ENCODE measurements at places on chromosomes 4 and X.

DNA sequence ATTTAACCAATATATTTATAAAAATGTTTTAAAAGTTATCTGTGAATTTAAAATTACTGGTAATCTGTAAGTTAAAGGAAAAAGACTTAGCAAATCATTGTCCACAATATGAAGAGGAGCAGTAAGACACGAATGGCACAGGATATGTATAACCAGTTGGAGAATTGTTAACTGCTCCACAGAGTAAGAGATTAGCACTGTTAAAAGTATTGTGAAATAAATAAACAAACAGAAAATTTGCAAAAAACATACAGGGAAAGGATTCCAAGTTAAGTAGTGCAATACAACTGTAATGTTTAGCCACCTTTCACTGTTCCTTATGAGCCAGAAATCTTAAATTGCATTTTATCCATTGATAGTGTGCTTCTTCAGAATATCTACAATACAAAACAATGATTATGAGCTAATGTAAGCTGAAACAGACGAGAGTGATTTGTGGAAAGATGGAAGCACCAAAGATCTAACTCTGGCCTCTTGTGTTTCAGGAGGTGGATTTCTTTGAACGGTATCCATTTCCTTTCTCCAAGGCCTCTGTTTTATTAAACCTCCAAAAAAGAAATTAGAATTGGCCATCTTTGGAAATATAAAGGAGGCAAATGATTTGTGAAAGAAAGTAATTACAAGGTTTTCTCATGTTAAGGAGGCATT is 188.4 kb downstream of the UNC5C start:
- DNase-seq = no peak

DNA sequence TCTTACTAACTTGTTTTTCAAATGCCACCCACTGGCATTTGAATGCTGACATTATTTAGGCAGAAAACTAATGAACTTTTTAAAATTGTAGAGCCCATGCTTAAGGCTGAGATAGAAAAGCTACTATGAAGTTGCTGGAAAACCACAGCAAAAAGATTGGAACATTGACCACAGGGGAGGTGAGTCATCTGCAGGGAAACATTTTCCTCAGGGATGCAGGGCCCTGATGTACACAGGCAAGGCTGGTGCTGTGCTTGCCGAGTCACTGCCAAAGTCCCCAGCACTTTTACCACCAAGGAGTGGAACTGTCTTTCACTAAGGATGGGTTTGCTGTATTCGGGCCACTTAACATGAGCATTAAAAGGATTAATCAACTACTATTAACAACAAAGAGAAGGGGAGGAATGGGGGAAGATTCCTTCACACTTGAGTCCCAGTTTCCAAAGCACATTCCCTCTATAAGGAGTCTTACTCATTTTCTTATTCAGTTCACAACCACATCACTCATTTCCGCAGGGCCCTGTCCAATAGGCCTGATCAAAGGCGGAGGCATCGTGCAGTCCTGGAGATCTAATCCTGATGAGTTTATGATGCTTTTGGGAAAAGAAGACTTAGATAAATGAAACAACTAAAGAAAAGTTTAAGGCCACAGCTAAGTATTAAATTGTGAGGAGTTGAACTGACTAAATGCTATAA is 202.9 kb upstream of the NPY2R start:
- no peak for DNase-seq

DNA sequence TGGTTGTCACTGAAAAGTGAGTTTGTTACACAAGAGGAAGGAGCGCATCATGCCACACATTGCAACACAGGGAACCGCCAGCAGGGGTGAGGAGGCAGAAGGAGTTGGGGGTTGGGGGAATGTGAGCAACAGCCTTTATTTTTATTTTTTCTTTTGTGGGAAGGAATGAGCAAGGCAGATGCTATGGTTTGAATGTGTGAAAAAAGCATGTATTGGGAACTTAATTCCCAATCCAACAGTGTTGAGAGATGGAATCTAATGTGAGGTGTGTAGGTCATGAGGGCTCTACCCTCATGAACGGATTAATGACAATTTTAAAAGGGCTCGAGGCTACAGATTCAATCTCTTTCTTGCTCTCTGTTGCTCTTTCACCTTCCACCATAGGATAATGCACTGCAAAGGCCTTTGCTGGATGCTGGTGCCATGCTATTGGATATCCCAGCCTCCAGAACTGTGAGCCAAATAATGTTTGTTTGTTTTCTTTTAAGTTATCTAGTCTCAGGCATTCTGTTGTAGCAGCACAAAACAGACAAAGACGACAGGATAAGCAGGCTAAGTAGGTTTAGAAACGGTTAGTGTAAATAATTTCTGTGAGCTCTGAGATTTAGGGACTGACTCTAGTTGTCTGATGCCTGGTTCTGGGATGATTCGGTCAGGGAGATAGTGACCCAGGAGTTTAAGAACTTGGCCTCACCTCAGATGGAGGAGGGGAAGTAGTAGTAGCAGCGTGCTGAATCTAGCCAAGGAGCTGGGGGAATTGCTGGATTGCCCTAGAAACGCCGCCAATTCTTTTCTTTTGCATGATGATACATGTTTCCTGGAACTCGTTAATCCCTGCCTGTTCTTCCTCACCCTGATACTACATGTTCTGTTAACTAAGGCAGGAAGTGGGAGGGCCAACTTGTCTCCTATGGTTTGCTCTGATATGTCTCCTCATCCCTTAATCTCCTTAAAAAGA is 156.6 kb upstream of the CTSO start:
- DNase-seq = peak; percentile 83

DNA sequence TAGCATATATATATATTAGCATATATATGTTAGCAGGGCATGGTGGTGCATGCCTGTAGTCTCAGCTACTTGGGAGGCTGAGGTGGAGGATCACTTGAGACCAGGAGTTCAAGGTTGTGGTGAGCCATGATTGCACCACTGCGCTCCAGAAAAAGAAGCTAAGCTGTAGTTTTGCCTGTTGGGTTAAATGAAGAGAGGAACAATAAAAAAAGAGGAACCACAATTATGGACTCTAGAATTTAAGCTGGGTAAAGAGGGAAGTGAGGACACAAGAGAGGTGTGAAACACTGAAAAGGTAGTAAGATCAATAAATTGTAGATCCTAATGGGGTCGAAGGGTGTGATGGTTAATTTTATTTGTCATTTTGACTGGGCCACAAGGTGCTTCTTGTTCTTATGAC is 40.5 kb upstream of the HSD17B10 start:
- no peak for DNase-seq

GRCh38 chrX:74931214-74931613 is 6.0 kb upstream of the NEXMIF start:
- DNase-seq = no peak

DNA sequence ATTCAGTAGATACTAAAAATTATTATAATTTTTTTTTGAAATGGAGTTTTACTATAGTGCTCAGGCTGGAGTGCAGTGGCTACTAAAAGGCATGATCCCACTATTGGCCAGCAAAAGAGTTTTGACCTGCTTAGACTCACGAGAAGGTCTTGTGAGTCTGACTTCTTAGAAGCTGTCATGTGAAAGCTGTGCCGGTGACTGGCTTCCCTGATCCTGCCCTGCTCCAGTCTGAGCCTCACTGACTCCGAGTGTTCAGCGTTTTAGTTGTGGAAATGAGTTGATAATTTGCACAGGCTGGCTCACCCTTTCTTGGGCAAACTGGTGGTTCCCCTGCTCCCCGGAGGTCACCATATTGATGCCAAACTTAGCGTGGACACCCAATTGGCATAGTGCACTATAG is 16.4 kb upstream of the CXCL8 start:
- no peak for DNase-seq

GRCh38 chr4:124642846-124643245 is 69.7 kb downstream of the ANKRD50 start:
- peak; percentile 67 for DNase-seq

DNA sequence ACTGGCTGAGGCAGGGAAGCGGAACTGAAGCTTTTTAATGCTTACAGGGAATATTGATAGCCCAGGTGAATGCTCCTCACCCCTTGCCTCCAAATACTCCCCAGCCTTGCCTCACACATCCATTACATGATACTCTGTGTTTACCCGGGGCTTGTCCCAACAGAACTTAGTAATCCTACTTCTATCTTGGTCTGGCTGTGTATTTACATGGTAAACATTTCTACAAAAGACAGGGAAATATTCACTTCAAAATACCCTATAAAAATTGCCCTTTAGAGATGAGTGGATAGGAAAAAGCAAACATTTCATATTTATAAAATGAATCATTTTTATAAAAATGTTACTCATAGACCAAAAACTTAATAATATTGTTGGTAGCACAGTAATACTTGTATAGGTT is 120.1 kb downstream of the NHS start:
- DNase-seq = no peak

- DNase-seq = no peak
These were observed 113.2 kb upstream of the SPRY1 start for GRCh38 chr4:123283371-123283895.

- no peak for DNase-seq
These were observed 14.7 kb downstream of the ZCCHC13 start for GRCh38 chrX:74318672-74319071.

GRCh38 chr4:182805750-182806149 is 111.4 kb downstream of the DCTD start:
- DNase-seq = no peak

GRCh38 chrX:75546724-75547511 is 24.1 kb upstream of the ZDHHC15 start:
- DNase-seq = no peak

DNA sequence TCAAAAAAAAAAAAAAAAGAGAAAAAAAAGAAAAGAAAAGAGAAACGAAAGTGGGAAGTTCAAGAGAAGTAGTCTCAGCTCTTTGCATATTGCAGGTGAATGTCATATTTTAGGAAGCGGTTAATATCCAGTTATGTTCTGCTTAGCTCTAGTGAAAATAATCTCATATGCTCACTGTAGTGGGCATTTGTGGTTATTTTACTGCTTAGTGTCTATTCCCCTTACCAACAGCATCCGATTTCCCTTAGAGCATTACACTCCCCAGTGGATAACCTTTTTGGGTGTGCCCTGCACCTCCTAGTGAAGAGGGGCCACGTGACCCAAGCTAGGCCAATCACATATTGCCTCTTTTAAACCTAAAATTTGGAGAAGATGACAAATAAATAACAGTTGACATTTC is 111.2 kb upstream of the ZNF827 start:
- no peak for DNase-seq

DNA sequence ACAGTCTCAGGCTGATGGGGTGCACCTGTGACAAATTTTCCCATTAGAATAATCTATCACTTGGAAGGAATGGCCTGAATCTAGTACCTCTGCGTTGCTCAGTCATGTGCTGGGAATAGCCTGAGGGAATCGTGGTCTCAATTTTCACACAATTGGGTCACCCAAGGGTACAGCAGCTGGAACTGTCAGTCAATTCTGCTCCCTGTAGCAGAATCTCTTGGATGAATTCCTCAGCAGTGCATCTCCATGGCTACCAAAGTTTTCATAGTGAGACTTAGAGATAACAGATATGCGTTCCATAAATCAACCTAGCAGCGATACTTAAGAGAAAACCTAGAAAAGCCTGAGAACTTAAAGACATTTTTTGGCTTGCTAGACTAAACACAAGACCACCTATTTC is 288.7 kb upstream of the CTSO start:
- DNase-seq = no peak

DNA sequence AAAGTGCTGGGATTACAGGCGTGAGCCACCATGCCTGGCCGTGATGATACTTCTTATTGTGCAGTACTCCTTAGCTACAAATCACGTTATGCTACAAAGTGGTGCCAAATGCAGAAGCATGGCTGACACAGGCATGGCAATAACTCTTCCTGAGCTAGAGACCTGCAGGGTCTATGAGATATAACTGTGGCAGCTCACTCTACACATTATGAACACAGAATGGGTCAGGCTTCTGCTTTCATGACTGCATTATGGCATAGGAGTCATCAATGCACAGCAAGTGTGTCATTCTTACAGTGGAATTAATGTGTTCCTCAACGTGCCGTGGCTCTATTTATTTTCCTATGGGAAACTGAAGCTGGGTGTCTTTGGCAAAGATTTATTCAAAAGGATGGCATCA is 64.5 kb downstream of the UGT8 start:
- no peak for DNase-seq
